Daoy (cell line): ENCODE measurements at places on chromosomes 11 and 22. TPM values are rescaled to one million over a fixed set of nuclear protein-coding genes. Genes with fewer than 3 reads are reported as not detected.
A peak's percentile ranks its signal among the peaks of the same experiment; 100 is the strongest.

DNA sequence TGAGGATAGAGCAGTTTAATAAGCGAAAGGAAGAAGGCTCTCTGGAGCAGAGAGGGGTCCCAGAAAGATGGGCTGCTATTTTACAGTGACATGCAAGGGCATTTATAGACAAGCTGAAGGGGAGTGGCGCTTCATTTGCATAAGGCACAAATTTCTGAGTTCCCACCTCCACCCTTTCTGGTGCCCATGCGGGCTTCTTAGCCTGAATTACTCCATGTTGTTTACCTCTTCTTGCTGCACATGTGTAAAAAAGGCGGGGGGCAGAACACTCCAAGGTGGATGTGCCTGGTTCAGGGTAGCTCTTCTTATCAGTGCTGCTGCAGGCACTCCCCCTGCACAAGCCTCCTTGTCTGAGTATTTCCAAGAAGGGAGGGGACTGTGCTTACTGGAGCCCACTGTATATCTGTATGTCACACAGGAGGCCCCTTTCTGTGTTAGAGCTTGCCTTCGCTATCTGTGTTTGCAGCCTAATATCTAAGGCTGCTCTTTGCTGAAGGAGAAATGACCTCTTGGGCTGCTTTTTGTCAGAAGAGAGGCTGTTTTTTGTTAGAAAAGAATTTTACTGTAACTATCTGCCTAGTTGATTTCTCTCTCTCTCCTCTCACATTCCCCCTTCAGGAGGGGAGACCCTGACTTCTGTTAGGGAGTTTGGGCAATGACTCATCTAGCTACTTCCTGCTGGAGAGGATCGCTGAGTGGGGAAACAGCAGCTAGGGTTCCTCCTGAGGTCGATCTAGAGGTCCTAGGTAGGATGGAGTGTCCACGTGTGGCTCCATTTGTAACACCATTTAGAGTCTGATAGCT lies 1057.0 kb upstream of the CNTN5 start:
- no peak for DNase-seq

GRCh38 chr11:17268902-17269301 lies 7.6 kb upstream of the NUCB2 start:
- DNase-seq = no peak

GRCh38 chr11:63769042-63769713 lies 603 bp upstream of the ZFTA start:
- DNase-seq = peak; percentile 50

DNA sequence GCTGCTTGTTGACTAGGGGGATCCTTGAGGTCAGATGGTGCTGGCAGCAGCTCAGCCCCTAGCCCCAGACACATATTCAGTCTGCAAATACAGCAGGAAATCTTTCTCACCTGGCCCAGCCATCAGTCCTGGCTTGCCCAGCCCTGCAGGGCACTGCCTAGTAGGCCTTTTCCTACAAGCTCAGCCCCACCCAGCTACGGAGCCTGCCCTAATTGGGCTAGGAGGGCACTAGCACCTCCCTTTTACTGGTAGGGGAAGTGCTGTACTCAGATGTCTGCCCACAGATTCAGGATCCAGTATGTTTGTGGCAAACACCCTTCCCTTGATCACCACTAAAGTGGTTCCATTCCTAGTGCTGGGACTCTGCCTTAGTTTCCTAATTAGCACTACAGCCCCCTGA lies 257.1 kb upstream of the CADM1 start:
- no peak for DNase-seq

DNA sequence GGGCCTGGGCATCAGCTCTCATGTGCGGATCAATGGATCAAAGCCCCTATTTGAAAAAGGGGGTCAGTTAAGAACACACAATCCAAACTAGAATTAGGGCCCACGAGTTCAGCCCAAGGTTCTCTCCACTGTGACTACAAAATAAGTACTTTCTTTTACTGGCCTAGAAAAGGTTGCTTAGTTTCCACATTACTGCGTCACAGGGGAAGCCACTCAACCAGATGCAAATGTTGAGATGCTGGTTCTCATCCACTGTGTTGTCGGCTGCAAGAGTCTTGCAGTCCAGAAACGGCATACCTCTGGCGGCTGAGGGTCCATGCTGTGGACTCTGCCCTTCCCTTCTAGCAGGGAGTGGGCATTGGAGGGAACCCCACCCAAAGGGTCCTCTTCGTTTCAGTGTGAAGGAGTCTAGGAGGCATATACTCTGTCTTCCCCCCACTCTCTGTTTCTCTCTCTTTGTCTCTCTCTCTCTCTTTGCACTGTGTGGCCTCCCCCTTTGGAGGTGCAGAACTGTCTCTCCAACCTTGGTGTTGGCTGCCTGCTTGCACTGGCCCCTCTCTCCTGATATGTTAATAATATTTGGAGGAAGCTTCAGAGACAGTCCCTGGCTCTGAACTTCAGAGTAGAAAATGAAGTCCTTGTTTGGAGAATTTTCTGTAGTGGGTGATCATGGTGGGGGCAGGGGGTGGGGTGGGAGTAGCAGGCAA lies 99.0 kb upstream of the NNMT start:
- DNase-seq = no peak

DNA sequence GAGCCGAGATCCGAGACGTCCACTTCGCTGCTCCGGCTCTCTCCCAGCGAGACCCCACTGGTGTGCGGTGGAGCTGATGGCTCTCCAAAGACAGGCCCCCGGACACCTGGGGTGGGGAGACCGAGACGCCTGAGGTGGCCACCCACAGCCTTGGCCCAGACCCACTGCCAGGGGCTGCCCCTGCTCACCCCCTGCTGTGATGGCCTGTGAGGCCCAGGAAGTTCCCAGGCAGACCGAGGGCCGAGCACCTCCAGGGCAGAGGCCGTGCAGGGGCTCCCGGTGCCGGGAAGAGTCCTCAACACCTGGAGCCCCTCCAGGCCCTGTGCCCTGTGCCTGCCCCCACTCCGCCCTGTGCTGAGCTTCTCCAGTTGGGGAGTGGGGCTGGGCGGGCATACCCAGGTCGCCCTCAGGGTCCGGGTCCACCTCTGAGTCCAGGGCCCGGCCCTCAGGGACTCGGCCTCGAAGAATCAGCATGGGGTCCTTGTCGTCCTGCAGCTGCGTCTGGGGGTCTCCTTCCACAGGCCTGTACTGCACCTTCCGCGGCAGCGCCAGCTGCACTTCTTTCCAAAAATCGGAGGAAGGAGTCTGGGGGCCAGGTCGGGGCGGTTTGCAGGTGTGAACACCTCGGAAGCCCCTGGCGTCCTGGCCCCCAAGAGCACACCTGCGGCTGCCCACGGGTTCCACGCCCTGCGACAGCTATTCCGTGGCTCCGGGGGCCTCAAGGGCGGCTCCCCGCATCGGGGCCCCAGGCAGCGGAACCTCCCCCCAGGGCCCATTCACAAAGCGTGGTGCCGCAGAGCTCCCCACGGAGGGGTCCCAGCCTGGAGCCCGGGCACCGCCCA lies 8.6 kb downstream of the SIGIRR start:
- DNase-seq = no peak

GRCh38 chr11:65777821-65778361 lies 2.9 kb downstream of the AP5B1 start:
- DNase-seq = no peak

DNA sequence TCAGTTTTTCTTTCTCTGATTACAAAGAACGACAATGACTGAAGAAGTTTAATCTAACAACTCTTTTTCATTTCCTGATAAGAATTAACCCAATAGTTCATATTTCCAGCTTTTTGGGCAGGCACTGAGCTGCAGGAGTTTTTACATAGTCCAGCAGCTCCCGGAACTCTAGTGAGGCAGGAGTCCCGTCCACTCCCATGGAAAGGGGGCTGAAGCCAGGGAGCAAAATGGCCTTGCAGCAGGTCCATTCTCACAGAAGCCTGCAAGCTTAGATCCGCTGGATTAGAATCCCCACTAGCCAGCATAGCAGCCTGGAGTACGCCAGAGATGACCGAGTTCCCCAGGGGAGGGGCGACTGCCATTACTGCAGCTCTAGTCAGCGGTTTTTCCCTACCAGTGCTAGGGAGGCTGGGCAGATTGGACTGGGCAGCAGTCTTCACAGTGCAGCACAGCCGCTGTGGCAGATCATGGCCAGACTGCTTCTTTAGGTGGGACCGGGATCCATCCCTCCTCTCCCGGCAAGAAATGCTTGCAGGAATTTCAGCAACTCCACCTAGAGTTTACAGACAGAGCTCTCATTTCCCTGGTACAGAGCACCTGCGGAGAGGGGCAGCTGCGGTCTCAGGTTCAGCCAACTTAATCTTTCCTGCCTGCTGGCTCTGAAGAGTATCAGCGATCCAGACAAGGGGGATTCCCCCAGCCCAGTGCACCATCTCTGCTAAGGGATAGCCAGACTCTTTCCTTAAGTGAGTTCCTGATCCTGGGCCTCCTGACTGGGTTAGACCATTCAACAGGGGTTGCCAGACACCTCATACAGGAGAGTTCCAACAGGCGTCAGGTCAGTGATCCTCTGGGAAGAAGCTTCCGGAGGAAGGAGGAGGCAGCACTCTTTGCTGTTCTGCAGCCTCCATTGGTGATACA lies 742 bp upstream of the CASP4 start:
- peak; percentile 47 for DNase-seq

- DNase-seq = no peak
Observed at GRCh38 chr11:71450507-71450906, 2.3 kb upstream of the DHCR7 start.

- DNase-seq = peak; percentile 96
Observed at GRCh38 chr22:30205281-30206115, 41.1 kb downstream of the LIF start.

DNA sequence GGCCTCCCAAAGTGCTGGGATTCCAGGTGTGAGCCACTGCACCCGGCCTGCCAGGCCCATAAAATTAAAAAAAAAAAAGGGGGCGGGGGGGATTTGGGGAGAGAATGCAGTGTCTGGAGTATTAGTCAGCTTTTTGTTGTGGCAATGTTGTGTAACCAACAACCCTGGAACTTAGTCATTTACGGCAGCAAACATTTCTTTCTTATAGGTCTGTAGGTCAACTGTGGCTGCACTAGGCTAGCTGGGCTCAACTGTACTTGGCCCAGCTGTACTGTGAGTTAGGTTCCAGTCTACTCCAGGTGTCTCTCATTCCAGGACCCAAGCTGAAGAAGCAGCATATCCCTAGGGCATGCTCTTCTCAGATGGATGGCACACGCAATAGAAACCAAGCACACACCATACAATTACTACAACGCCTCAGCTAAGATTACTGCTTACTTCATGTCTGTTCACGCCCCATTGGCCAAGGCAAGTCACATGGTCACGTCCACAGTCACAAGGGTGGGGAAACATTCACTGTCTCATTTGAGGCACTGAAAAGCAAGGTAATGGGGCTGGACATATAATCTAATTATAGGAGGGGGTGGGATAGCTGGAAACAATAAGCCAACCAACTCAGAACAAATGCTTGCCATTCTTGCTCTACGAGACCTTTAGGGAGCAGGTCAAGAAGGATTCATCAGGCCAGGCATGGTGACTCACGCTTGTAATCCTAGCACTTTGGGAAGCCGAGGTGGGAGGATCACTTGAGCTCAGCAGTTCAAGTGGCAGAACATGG lies 10.4 kb upstream of the SPINDOC start:
- DNase-seq = peak; percentile 68

- no peak for DNase-seq
Observed at GRCh38 chr22:27896245-27896644, 22.8 kb downstream of the PITPNB start.

- no peak for DNase-seq
Observed at GRCh38 chr22:45029501-45029900, 19.7 kb upstream of the PHF21B start.

DNA sequence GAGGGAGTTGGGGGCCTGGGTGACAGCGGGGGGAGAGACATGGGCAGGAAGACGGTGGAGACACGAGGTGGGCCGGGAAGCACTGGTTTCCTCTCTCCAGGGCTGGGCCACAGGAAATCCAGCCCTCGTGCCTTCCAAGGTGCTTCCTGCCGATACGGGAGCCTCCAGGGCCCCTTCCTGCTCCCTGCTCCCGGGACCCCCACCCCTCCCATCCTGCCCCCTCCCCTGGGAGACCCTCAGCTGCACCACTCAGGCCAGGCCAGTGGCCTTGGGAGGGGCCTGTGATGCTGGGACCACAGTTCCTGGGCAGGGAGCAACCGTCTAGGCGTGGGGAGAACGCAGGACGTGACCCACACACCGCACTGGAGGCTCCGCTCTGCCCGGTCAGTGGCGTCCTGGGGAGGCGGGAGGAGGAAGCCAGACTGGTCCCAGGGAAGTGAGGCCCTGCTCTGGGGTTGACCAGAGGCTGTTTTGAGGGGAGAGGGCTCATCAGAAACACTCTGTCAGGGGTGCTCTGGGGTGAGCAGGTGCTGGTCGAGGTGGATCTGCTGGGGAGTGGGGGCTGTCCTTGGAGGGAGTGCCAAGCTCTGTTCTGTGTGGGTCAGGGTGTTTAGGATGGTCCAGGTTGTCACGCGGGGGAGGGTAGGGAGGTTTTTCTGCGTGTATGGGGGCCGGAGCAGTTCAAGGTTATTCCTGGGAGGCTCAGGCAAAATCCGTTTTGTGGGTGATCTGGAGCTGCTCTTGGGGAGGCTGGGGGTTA lies at the start of gene SHANK3:
SHANK3 (plus strand) TSS at position 353 of the 760 bp plus-strand sequence.
- no peak for DNase-seq

Gene MPEG1
- total RNA-seq = not detected in 2 replicates

Gene OR2AT4
- under 0.01 TPM in 1 of 2 replicates, not detected in the other for total RNA-seq

Gene RFPL3
- total RNA-seq = not detected in 2 replicates

Gene HTR3A
- not detected in 2 replicates for total RNA-seq

Gene XRCC6
- total RNA-seq = 590 and 694 TPM in 2 replicates

Gene WBP2NL
- total RNA-seq = not detected in 2 replicates

Gene OR51I1
- not detected in 2 replicates for total RNA-seq

Gene CABP7
- 1.1 and 1.7 TPM in 2 replicates for total RNA-seq
